ENCODE measurements at places on chromosomes 6 and 20.

- DNase-seq, result peak; percentile 80
Measured at GRCh38 chr20:47196091-47197081, 160.1 kb downstream of the ZMYND8 start.

- DNase-seq, result peak; percentile 96
Measured at GRCh38 chr6:26031595-26032339, 55.5 kb upstream of the HFE start.

DNA sequence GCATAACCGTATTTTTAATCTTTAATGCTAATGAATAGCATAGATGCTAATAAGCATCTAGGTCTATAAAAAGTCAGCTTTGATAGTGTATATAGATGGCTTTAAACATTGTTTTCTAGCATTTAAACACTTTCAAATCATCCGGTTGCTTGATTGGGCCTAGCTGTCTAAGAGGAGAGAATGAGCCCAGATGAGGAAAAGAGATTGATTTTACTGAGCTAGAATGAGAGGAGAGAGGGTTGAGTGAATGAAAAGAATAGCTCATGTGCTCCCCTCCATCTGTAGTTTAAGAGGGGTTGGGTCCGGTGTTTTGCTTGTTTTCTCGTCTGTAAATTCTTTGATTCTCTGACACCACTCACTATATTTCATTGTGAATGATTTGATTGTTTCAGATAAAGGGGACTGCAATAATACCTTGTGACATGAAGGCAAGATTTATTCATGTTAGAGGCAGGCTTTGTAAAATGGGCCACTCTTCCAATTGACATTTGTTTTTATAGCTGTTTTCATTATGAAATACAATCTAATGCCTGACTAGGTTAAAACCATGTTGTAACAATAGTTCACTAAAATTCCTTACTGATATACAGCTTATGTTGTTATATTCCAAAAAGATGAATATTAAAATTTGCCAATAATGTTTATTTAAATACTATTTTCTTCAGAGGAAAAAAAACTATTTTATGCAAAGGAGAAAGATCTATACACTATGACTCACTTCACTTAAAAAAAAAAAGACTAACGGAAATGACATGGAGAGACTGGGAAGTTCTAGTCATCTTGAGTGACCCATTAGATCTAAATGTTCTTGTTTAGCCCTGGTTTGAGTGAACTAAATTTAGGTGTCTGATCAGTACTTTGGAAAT lies 3.2 kb downstream of the PTPN1 start:
- DNase-seq, result no peak

- DNase-seq, result no peak
Measured at GRCh38 chr6:136963259-136963658, 41.2 kb downstream of the SLC35D3 start.

GRCh38 chr6:225121-225721 lies 67.1 kb upstream of the DUSP22 start:
- no peak for DNase-seq

GRCh38 chr6:105194106-105194505 lies 14.3 kb upstream of the POPDC3 start:
- DNase-seq, result no peak

DNA sequence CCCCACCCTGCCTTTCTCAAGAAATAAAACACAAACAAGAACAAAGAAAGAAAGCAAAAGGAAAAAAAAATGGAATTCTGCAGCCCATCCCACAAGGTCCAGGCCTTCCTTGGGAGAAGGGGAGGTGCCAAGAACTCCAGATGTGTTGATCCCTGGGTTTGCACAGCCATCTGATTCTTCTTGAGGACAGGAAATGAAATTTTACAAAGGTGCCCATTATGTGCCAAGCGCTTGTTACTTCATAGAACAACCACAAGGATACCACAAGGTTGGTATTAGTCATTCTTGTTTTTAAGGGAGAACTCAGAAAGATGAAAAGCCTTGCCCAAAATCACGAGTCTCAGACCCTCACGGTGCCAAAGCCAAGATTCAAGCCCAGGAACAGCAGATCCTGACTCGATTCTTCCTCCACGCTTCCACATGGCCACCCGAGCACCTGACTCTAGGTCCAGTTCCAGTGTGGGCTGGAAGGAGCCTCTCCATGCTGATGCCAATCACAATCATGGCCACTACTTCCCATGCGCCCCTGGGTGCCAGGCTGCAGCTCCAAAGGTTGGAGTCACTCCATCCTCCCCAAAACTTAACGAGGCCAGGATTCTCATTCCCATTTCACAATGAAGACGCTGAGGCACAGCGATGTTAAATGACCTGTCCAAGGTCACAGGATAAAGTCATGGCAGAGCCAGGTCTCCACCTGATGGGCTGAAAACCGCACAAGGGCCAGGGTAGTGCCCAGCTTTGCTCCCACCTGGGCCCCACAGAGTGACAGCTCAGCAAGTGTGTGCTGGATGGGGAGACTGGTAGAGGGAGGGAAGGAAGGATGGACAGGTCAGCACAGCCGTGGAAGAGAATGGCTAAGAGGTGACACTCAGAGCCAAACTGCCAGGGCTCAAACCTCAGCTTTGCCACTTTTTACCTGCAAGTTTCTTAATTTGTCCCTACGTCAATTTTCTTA lies 66.7 kb upstream of the TOP1 start:
- DNase-seq, result peak; percentile 50

DNA sequence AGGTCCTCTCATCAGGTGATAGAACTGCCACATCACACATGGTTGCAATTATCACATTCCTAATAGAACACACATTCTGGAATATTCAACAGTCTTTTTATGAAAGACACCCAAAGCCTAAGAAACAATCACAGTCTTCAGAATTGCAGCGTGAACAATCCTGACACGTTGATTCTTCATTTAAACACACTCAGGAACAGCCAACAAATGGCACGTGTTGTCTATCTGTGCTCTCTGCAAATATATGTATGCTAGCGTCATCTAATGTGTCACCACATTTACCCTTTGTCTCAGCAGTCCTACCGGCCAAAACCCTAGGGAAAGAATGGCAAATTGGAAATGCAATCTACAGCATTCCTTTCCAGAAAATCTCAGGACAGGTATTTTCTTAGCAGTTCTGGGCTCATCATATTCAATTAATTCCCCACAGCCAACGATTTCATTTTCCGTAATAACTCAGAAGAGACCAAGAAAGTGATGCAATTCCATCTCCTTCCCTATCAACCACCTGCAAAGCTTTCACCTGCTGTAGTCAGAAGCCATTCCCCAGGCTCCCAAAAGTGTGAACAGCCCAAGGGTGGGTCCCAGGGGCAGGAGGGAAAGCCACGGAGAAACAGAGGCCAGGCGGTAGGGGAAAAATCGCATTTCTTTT lies 280.3 kb upstream of the JARID2 start:
- peak; percentile 28 for DNase-seq

- DNase-seq, result no peak
Measured at GRCh38 chr6:159686040-159686439, 7.0 kb downstream of the SOD2 start.

DNA sequence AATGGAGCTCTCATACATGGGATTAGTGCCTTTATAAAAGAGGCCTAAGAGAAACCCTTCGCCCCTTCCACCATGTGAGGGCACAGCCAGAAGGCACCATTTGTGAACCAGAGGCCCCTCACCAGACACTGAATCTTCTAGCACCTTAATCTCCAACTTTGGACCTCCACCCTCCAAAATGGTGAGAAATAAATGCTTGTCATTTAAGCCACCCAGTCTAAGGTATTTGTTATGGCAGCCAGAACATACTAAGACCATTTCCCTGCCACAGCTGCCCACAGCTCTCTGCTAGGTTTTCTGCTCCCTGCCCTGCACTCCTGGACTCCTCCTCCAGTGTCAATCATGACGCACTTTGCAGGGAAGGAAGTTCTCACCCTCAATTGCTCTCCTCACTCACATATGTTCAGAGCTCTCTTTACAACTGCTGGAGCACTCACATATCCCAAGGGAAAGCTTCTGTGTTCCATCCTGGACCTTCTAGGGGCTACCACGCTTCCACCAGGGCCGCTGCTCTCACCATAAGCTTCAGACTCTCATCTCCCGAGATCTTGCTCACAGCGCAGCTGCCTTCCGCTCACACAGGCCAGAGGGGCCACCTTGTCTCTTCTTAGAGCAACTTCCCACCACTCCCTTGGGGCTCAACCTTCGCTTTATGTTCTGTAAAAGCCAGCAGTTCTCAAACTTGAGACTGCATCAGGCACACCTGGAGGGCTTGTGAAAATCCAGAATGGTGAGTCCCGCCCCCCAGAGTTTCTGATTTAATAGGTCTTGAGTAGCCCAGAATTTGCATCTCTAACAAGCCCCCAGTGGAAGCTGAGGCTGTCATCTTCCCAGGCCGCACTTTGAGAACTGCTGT lies 1.6 kb upstream of the LY86 start:
- no peak for DNase-seq

DNA sequence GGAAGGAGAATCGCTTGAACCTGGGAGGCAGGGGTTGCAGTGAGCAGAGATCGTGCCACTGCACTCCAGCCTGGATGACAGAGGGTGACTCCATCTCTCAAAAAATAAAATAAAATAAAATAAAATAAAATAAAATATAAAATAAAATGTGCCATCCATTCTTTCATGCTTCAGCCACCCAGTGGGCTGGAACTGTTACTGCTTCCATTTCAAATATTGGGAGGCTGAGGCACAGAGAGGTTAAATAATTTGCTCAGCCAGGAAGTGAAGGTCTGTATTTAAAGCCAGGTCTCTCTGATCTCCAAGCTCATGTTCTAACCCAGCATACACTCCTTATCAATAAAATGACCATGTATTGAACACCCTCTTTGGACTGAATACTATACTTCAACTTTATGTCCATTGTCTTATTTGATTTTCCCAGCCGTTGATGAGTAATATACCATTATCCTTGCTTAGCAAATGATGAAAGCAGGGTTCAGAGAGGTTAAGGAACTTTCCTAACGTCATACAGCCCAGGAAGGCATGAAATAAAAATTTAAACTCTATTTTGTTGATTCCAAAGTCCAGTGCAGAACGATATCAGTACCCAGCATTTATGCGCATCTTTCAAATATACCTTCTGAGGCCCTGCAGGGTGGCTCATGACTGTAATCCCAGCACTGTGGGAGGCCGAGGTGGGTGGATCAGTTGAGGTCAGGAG lies 25.8 kb upstream of the SLC9A8 start:
- DNase-seq, result peak; percentile 34

DNA sequence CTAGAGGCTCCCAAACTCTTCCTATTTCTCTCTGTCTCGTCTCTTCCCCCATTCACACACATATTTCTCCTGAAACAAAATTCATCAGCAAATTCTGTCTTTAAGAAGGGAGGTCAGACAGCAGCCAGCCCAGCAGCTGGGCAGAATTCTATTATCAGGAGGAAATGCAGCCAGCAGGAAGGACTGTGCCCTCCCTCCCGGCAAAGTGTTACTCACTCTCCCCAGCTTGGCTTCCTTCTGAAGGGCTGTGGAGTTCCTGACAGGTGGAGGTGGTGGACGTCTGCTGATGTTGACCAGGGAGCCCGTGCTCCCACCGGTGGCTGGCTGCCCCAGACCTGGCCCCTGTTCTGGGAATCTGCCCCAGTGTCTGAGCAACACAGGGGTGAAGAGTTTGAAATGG lies 37.3 kb downstream of the KCNB1 start:
- peak; percentile 34 for DNase-seq

GRCh38 chr6:152748843-152749242 lies 1.8 kb upstream of the VIP start:
- peak; percentile 3 for DNase-seq

GRCh38 chr6:89564752-89565427 lies 73.7 kb downstream of the LYRM2 start:
- peak; percentile 87 for DNase-seq

DNA sequence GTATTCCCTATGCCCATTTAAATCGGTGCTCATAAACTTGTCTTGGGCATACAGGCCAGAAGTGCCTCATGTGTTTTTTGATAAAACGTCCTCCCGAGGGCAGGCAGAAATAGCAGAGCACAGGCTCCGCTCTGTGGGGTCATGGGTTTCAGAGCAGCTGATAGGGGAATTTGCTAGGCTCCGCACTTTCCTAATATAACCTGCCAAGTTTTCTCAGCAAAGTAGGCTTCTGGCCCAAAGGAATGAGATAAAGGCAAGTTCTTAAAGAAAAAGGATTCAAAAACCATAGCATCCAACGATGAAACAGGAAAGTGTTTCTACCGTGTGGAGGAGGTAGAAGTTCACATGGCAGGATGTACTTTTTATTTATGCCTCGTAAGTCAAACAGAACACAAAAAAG lies 69.8 kb upstream of the RALGAPA2 start:
- no peak for DNase-seq

DNA sequence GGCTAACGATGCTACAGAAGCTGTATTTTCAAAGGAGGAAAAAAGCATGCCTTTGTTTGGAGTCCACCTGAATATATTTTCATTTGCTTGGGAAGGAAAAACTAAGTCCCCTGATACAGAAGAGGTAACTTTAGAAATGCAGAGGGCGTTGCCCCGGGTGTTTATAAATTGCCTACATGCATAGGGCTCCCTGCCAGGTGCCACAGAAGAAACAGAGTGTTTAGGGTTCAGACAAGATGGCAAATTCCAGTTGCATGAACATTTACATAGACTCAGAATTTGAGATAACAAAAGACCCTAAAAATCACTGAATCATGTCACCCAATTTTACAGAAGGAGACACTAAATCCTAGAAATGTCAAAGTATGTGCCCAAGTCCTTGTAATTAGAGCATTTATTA lies 19.9 kb downstream of the RIN2 start:
- DNase-seq, result no peak

GRCh38 chr6:149063468-149063867 lies 254.0 kb upstream of the TAB2 start:
- DNase-seq, result no peak

- DNase-seq, result no peak
Measured at GRCh38 chr6:54020334-54020733, 90.9 kb upstream of the MLIP start.

GRCh38 chr20:10848810-10849370 lies 175.1 kb upstream of the JAG1 start:
- DNase-seq, result peak; percentile 88

DNA sequence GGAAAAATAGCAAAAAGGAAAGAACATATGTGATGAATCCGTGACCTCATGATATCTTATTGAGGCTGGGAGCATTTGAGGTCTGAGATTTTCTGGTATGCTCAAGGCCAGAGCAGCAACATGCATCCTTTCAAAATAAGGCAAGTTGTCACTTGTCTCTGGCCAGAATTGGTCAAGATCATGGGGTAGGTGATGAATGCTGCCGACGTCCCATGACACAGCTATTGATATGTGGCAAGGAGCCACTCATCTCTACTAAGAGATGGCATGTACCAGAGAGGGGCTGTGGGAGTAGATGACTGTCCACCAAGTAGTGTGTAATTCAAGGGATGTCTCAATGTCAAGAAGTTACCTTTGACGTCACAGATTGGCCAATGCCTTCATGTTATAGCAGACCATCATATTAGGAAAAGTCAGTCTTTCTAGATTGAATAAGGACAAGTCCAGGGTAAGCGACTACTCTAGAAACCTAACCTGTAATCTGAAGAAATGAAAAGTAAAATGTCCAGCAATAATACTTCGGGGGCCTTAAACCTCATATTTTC lies 527.4 kb downstream of the BMP2 start:
- DNase-seq, result no peak

- DNase-seq, result no peak
Measured at GRCh38 chr20:12055161-12055560, 137.5 kb downstream of the BTBD3 start.

DNA sequence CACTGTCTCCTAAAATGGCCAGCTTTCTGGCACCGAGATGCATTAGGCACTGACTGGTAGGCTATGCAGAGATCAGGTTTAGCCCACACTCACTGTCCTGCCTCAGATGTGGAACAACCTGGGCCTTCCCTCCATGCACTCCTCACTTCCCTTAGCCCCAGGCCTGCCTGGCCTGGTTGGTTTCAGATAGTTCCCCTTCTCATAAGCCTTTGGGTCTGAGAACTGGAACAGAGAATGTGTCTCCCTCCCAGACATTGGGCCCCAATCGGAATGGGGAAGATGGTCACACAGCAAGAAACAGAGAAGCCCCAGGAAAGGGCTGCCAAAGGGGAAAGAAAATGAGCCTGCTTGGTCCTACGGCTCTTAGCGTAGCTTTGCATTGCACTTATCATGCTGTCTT lies 762.1 kb upstream of the CHD6 start:
- DNase-seq, result no peak
